ENCODE measurements at places on chromosomes 3 and 15. TPM values are rescaled to one million over a fixed set of nuclear protein-coding genes. Genes with fewer than 3 reads are reported as not detected.

DNA sequence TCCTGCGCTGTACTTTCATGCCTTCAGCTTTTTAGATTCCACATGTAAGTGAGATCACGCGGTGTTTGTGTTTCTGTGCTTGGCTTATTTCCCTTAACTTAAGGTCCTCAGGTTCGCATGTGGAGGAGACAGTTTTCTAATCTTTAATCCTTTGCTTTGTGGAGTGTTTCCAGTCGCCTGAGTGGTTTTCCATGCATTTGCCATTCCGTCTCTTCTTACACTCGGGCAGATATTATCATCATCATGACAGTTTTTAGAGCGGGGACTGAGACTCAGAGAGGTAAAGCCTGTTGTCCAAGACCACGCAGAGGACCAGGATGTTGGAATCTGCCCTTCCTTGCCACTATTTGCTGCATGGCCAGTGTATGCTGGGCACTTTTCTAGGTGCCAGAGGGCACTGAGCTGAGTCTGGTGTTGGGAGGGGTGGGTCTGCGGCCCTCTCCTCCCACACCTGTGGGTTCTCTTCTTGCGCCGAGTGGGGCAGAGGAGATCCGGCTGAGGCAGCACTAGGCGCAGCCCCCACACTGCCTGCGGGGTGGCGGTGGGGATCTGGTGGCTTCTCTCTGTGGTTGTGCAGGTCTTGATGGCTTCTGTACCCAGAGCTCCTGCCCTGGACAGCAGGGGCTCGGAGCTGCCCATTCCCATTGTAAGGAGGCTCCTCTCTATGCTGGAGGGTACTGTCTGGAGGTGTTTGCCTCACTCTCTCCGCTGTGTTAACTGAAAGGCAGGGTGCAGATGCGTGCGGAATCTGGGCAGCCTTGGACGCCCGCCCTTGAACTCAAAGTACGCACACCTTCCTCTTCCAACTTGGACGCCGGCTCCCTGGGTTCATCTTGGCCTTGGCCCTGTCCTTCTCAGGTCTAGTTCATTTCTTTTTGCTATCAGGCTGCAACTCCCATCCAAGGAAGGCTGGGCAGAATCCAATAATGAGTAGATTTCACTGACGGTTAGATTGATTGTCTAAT is 156.0 kb upstream of the RGMA start:
- H3K4me1 ChIP-seq = no peaks in the 10 kb centered on the region
- peak; percentile 87 for DNase-seq
- H3K4me3 ChIP-seq = no peak overlapping the region
- H3K27me3 ChIP-seq = no peaks in the 10 kb centered on the region
- H3K36me3 ChIP-seq = no peaks in the 10 kb centered on the region

GOLGA8S gene
- 0.17 TPM for total RNA-seq

GRCh38 chr3:157220883-157221282 is 60.9 kb upstream of the CCNL1 start:
- H3K27ac ChIP-seq = no peak overlapping the region
- no peaks in the 10 kb centered on the region for H3K27me3 ChIP-seq
- no peak for DNase-seq
- no peak overlapping the region for H3K4me3 ChIP-seq

DNA sequence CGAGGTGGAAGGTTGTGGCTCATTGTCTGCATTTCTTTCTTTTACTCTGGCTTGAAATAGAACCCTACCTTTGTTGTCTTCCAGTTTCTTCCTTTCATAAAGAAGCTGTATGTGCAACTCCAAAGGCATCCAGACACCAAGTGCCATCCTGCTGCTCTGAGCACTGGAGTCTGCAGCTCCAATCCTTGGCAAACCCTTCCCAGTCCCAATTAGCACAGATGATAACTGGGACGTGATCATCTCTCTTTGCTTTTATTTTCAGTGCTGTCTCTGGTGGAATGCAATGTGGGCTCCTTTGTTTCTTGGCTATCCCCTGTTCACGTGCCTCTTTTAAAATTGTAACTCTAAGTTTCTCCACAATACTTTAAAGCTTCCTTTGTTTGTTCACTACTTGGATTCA is 140.9 kb downstream of the AQP9 start:
- H3K27ac ChIP-seq = no peak overlapping the region
- no peak for DNase-seq
- H3K36me3 ChIP-seq = no peaks in the 10 kb centered on the region
- H3K4me1 ChIP-seq = no peaks in the 10 kb centered on the region
- no peak overlapping the region for H3K4me3 ChIP-seq

DNA sequence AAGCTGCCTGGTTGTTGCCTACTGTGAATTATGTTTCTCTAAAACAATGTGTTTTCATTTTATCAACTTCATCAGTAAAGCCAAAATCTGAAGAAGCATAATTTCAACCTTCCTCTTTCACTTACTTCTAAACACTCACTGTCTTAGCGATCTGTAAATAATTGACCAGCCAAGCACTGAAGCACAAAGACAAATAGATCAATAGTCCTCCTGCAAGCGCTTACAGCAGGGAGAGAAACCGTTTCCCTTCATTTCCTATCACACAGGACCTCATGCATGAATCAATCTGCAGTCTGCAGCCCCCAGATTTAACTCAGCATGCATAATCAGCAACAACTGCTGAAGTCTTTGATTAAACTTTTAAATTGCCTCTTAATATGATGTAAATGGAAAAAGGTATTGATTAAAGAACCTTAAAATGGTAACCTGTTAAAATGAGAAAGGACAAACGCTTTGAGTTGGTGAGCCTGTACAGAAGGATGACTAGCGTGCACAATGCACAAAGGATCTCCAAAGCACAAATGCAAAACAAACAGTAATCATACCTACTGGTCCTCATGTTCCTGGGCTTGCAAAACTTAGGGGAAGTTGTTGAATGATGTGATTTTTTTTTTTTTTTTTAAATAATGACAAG is 370.2 kb upstream of the ZNF385D start:
- DNase-seq = no peak
- no peak overlapping the region for H3K27ac ChIP-seq
- H3K4me3 ChIP-seq = no peak overlapping the region
- no peaks in the 10 kb centered on the region for H3K36me3 ChIP-seq
- no peaks in the 10 kb centered on the region for H3K4me1 ChIP-seq

GRCh38 chr3:138608322-138609135 is at the start of gene FAIM:
TSS of gene FAIM (plus strand) at chr3:138608771. CDS start at chr3:138619727, 10,956 bp downstream.
- H3K27me3 ChIP-seq = no peaks in the 10 kb centered on the region
- peak; percentile 92 for DNase-seq
- H3K27ac ChIP-seq = peak within 1 kb of the TSS; percentile 93
- H3K36me3 ChIP-seq = no peaks in the 10 kb centered on the region

P2RY14 gene
- 12.0 TPM for total RNA-seq

DNA sequence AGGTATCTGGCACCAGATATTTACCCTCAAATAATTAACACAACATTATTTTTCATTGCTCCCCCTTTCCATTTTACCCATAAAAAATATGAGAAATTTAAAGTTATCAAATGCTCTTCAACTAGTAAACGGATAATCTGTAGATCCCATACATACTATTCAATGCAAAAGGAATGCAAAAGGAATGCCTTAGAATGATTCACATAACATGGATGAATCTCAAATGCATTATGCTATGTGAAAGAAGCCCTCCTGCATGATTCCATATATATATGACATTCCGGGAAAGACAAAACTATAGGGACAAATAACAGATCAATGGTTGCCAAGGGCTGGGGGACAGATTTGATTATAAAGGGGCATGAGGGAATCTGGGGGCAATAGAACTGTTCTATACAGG is 195.7 kb downstream of the STT3B start:
- H3K4me3 ChIP-seq = no peak overlapping the region
- no peak overlapping the region for H3K27ac ChIP-seq
- H3K36me3 ChIP-seq = no peaks in the 10 kb centered on the region
- no peak for DNase-seq
- peaks cover 7% of the 10 kb centered on the region for H3K4me1 ChIP-seq

DNA sequence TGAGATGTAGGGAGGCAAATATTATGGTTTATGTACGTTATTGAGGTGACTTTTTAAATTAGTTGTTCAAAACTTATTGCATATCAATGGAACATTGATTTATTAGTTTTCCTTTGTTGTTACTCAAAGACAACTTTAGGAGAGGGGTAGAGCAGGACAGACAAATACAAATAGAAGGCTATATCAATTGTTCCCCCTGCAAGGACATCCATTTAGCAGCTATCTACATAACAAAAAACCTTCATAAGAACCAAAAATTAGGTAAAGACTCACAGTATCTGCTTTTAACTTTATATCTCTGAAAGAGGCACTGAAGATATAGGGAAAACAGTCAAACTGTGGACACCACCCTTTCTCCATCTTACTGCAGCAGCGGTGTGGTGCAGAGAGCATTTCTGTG is 958.8 kb downstream of the DIPK2A start:
- H3K4me3 ChIP-seq = no peak overlapping the region
- no peaks in the 10 kb centered on the region for H3K36me3 ChIP-seq
- DNase-seq = no peak
- no peak overlapping the region for H3K27ac ChIP-seq

Data from esophagus muscularis mucosa (tissue), 4 donors.